ENCODE measurements at places on chromosomes 4 and X.
A peak's percentile ranks its signal among the peaks of the same experiment; 100 is the strongest.

- no peak for DNase-seq
These were observed 172.1 kb downstream of the AFAP1 start for GRCh38 chr4:7767526-7767925.

DNA sequence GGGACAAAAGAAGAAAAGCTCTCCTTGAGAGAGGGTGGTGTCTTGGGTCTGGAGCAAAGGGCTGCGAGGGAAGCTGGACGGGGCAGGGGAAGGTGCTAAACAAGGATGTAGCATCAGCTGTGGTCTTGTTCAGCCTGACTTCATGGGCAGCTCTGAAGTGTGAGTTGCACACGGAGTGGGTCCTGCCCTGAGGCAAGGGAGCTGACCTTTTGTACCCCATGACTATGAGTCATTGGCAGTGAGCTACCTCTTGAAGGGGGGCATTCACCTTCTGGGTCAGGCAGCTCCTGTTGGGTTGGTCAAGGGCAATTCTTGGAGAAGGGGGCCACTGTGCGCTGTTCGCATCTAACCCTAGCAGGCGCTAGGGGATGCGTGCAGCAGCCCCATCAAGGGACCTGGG, 151.8 kb downstream of the SMIM20 start:
- DNase-seq = no peak

DNA sequence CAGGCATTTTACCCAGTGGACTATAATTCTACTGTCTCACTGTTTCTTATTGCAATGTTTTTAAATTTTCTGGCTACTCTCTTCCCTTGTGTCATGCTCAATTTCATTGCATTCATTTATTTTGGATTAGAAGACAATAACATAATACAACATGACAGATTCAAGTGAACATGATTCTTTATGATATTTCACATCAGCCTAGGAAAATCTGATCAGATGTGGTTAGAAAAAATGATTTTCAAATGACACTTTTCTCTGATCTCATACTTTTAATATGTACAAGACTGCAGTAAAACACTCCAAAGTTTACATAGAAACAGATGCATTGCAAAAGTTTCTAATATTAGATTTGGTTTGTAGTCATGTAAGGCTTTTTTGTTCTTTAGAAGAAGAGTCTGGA, 586.0 kb downstream of the ACTRT1 start:
- no peak for DNase-seq

GRCh38 chr4:124025428-124025827, 628.8 kb downstream of the SPRY1 start:
- DNase-seq = peak; percentile 77

DNA sequence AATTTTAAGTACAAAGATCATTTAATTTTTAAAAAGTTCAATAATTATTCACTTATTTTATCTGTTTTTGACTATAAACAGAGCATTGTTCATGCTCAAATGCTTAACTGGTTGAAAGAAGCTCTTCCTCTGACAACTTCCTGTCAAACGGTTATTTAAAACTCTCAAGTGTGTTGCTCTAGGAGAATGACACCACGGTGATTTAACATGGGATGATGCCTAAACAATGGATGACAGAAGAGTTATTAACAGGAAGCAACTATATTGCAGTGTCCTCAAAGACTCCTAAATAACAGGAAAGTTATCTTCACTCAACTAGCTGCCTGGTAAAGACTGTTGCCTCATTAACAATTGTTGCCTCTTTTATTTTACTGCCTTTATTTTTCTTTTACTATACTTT, 509.6 kb downstream of the PACRGL start:
- no peak for DNase-seq

- no peak for DNase-seq
These were observed 10.2 kb downstream of the BBS7 start for GRCh38 chr4:121860121-121860520.

DNA sequence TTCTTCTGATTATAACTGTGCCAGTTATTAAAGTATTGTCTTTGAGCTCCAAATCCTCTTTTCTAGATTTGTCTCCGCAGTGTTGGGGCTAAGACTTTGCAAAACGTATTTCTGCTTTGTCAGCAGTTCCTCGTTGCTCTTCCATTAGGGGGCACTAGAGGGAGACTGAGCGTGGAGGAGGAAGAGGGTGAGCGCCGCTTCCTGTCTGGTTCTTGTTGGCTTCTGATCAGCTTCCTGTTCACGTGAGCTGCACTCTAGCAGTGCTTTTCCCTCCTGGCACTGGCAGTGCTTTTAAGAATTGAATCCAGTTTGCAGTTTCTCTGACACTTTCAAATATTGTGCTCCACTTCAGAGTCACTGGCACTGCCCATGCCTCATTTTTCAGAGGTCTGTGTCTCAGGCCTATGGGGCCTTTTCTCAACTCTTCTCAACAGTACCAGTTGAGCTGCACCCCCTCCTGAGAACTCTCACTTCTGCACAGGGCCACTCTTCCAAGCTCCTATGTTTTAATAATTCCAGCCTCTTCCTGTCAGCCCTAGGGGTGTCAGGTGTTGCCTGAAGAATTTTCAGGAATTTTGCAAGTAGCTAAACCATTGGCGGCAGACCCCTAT, 54.4 kb upstream of the LCORL start:
- DNase-seq = no peak

DNA sequence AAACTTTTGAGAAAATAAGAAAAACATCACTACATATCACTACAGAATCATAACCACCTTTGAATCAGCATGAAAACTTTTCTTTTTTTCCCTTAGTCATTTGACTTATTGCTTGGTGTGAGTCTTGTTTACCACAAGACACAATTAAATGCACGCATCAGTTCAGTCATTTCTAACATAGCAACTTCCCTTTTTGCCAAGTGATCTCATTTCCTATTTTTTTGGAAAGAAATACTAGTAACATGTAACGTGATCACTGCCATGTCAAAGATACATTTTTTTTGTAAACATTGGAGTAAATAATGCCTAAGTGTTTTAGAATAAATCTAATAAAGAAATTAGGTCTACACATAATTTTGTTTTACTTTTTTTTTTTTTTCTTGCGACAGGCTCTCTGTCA, 5.1 kb upstream of the CXCL8 start:
- DNase-seq = no peak

GRCh38 chr4:173528378-173529321, 1.4 kb downstream of the HAND2 start:
- no peak for DNase-seq

- DNase-seq = no peak
These were observed 77.6 kb upstream of the PACRGL start for GRCh38 chr4:20622701-20623100.

GRCh38 chr4:82711158-82711785, 87.3 kb downstream of the SCD5 start:
- no peak for DNase-seq

DNA sequence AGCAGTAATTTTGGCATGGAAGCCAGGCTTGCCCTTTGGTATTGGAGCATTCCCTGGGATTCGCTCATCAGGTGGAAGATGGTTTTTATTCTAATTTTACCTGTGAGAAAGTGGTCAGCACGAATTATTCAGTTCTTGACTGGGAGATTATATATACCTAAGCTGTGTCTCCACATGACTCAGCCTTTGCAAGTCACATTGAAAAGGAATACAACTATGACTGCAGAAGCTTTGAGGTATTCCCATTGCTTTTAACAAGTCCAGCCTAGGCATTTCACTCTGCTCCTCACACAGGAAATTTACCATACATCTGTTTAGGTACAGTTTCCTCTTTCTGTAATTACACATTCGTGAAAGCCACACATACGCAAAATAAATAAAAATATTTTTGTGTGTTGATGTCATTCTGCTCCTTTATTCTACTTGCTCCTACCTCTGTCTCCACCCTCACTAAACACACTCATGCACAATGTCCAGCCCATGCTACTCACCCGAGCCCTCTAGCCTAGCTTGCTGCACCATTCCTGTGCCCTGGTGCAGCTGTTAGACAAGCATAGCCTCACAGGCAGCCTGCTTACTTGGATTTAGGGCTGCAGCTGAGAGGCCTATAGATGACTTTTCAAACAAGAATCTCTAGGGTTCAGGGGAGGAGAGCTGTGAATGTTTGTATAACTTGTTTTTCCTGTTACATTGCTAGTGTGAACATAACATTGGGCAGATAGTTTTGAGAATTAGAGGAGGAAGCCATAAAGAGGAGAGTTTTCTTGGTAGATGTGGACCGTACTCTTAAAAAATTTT, 504.4 kb upstream of the FAT1 start:
- DNase-seq = no peak

DNA sequence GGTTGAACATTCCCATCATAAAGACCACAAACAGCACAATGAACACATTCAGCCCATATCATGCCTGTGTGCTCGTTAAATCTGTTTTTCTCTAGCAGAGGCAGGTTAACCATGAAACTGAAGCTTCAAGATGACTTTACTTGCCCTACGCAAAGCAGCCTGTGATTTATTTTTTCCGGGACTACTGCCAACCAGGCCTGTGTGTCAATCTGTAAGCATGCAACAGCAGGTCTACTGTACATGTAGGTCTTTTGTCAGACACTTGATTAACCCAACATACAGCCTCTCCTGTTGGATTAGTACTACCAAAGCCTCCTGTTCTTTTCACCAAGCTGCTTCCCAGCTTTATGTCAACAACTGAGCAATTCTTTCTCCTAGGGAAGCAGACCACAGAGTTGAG, 85.5 kb upstream of the ACSL1 start:
- DNase-seq = no peak

DNA sequence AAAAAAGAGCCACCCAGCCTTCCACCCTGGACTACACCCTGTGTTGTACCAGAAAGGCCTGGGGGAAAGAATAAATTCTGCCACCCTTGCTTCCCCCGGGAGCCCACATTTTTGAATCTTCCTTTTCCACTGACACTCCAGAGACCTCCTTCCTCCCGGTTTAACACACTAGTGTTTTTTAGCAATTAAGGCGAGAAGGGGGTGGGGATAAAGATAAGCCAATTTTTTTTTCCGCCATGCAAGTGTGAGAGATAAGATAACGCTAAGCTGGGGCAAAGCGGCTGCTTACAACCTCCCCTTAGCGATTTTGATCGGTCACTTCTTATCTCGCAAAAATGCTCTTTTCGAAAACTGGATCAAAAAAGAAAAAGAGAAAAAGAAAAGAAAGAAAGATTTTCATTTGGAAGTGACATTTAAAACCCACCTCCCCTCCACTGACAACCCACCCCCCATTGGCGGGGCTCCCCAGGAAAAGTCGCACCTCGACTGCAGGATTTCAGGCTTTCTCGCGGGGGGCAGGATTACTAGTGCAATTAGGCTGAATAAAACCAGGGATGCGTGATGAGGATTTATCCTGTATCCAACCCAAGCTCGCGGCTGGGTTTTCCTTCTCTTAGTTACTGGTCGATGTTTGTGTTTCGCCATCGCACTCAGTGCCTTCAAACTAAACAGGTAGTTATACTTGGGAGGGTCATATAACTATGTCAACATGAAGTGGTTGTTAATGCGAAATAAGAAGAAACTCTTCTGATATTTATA, 6.0 kb upstream of the BCOR start:
- DNase-seq = no peak

GRCh38 chrX:136762820-136763452, 17.8 kb downstream of the ARHGEF6 start:
- DNase-seq = no peak

GRCh38 chrX:131225078-131225477, 64.0 kb downstream of the IGSF1 start:
- no peak for DNase-seq

Data from kidney glomerular epithelial cell (primary cell).